RWPE2 (cell line): ENCODE measurements at places on chromosomes 7 and 10.

GRCh38 chr10:9833942-9834341 lies 1183.7 kb upstream of the CELF2 start:
- H3K27me3 ChIP-seq: no peaks in the 10 kb centered on the region
- H3K36me3 ChIP-seq: no peaks in the 10 kb centered on the region
- DNase-seq: no peak
- H3K27ac ChIP-seq: no peak overlapping the region
- H3K4me3 ChIP-seq: no peak overlapping the region
- H3K4me1 ChIP-seq: no peaks in the 10 kb centered on the region

DNA sequence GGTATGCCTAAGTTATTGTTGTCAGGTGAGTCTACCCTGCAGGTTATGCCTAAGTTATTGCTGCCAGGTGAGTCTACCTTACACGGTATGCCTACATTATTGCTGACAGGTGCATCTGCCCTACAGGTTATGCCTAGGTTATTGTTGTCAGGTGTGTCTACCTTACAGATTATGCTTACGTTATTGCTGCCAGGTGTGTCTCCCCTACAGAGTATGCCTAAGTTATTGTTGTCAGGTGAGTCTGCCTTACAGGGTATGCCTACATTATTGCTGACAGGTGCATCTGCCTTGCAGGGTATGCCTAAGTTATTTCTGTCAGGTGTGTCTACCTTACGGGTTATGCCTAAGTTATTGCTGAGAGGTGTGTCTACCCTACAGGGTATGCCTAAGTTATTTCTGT lies 64.2 kb downstream of the AKR1C4 start:
- no peak overlapping the region for H3K27ac ChIP-seq
- no peak for DNase-seq
- no peaks in the 10 kb centered on the region for H3K4me1 ChIP-seq
- no peaks in the 10 kb centered on the region for H3K27me3 ChIP-seq
- no peaks in the 10 kb centered on the region for H3K36me3 ChIP-seq
- H3K4me3 ChIP-seq: no peak overlapping the region

GRCh38 chr10:88528201-88528600 lies 54.9 kb downstream of the RNLS start:
- no peaks in the 10 kb centered on the region for H3K27me3 ChIP-seq
- no peaks in the 10 kb centered on the region for H3K36me3 ChIP-seq
- no peak overlapping the region for H3K4me3 ChIP-seq
- H3K27ac ChIP-seq: no peak overlapping the region

- DNase-seq: no peak
- H3K4me3 ChIP-seq: peak overlapping the region; percentile 9
- H3K36me3 ChIP-seq: no peaks in the 10 kb centered on the region
- no peaks in the 10 kb centered on the region for H3K4me1 ChIP-seq
These were observed 27.9 kb upstream of the GATA3 start for GRCh38 chr10:8026349-8027259.

DNA sequence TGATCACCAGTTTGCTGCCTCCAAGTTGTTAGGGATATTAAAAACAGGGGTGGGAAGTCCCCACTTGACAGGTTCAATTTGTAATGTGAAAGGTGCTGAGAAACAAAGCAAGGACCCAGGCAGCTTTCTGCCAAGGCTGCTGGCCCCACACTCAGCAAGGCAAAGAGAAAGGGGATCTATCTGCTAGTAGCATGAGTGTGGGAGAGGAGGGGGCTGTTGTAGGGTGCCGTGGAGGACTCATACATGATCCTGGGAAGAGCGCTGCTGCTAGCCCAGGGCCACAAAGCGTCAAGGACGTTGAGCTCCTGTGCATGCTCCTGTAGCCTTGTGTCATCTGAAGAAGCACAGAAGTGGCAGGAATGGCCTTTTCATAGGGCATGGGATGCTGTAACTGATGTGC lies 96.5 kb upstream of the INSYN2A start:
- DNase-seq: no peak
- no peaks in the 10 kb centered on the region; the same call in 1 of the 2 replicates for H3K36me3 ChIP-seq
- H3K4me1 ChIP-seq: no peaks in the 10 kb centered on the region
- no peaks in the 10 kb centered on the region for H3K27me3 ChIP-seq
- H3K27ac ChIP-seq: no peak overlapping the region
- no peak overlapping the region for H3K4me3 ChIP-seq

DNA sequence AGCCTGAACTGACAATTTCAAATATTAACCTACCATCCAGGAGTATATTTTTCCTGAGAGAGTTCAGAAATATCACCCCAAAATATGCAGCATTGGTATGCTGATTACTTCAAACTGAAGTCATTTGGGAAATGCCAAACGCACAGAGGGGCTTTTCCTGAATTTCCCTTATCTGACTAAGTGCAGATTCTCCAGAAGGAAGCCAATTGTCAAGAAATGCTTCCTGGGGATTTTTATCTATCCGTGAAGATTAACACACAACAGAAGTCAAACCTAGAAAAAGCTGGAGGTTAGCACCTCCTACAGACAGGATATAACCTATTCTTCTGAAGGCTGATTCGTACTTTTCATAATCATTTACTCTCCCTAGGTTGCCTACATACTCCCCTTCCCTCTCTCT lies 91.0 kb downstream of the AKR1D1 start:
- no peak for DNase-seq
- no peaks in the 10 kb centered on the region for H3K36me3 ChIP-seq
- H3K4me1 ChIP-seq: no peaks in the 10 kb centered on the region
- H3K4me3 ChIP-seq: no peak overlapping the region

GRCh38 chr7:150326657-150327268 lies 3.4 kb upstream of the ACTR3C start:
- H3K27me3 ChIP-seq: no peaks in the 10 kb centered on the region
- peaks cover 30% of the 10 kb centered on the region for H3K36me3 ChIP-seq
- H3K27ac ChIP-seq: no peak overlapping the region
- no peak for DNase-seq

GRCh38 chr7:76037310-76037709 lies 10.5 kb downstream of the STYXL1 start:
- H3K27ac ChIP-seq: no peak overlapping the region
- H3K4me1 ChIP-seq: no peaks in the 10 kb centered on the region
- H3K4me3 ChIP-seq: no peak overlapping the region
- no peak for DNase-seq

DNA sequence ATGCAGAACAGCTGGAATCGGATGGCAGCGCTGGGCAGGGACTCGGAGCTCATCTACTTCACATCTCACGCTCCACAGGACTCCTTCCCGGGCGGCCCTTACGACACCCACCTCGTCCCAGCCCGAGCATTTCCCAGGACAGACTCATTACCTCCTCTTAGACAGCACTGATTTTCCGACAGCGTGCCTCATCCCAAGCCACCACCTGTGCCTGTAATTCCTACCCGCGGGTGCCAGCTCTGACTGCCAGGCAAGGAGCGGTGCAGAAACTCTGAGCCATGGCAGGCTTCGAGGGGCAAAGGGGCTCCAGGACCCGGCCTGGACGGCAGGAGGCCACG lies 25.6 kb downstream of the GPER1 start:
- no peaks in the 10 kb centered on the region for H3K4me1 ChIP-seq
- no peak overlapping the region for H3K4me3 ChIP-seq
- H3K27ac ChIP-seq: no peak overlapping the region
- DNase-seq: no peak
- no peaks in the 10 kb centered on the region for H3K27me3 ChIP-seq

- no peaks in the 10 kb centered on the region for H3K27me3 ChIP-seq
- H3K27ac ChIP-seq: no peak overlapping the region
- no peak for DNase-seq
- no peak overlapping the region for H3K4me3 ChIP-seq
These were observed 139.2 kb downstream of the TEX36 start for GRCh38 chr10:125543796-125544195.

DNA sequence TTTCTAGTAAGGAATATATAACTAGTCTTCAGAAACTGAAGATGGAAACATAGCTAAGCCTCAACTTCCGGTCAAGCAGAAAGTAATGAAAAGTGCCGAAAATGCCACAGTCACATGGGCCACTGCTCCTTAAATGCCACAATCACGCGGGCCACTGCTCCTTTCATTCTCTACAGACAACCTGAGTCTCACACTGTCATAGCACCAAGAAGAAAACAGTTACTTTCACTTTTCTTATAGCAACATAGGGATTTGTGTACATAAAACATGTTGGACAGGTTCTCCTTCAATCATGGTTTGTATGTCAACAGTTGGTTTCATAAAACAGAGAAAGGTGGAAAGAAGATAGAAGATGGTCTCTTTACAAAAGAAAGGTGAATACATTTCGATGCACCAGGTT lies 48.6 kb upstream of the NOBOX start:
- no peaks in the 10 kb centered on the region for H3K36me3 ChIP-seq
- no peaks in the 10 kb centered on the region for H3K4me1 ChIP-seq
- no peak for DNase-seq
- no peak overlapping the region for H3K4me3 ChIP-seq
- no peak overlapping the region for H3K27ac ChIP-seq

DNA sequence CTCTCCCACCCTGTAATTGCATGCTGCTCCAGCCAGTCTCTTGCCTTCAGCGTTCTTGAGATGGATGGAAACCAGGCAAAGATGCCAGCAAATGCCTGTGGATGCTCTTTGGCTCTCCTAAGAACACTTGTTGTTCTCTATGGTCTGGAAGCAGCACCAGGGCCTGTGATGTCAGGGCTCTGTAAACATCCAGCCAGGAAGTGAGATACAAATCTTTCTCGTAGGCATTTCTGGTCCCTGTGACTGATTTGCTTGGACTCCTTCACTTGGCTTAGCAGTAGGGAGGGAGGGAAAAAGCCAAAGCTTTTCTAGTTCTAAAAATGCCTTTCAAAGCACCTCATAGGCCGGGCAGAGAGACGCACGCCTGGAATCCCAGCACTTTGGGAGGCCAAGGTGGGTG lies 201.3 kb downstream of the REEP3 start:
- H3K4me1 ChIP-seq: peaks cover 9% of the 10 kb centered on the region
- H3K4me3 ChIP-seq: no peak overlapping the region
- H3K27me3 ChIP-seq: no peaks in the 10 kb centered on the region
- no peak overlapping the region for H3K27ac ChIP-seq

GRCh38 chr10:103814626-103815370 lies 40.6 kb downstream of the SH3PXD2A start:
- H3K27me3 ChIP-seq: no peaks in the 10 kb centered on the region
- H3K4me1 ChIP-seq: no peaks in the 10 kb centered on the region
- peaks cover 31% of the 10 kb centered on the region for H3K36me3 ChIP-seq
- H3K4me3 ChIP-seq: no peak overlapping the region
- no peak overlapping the region for H3K27ac ChIP-seq
- DNase-seq: no peak

DNA sequence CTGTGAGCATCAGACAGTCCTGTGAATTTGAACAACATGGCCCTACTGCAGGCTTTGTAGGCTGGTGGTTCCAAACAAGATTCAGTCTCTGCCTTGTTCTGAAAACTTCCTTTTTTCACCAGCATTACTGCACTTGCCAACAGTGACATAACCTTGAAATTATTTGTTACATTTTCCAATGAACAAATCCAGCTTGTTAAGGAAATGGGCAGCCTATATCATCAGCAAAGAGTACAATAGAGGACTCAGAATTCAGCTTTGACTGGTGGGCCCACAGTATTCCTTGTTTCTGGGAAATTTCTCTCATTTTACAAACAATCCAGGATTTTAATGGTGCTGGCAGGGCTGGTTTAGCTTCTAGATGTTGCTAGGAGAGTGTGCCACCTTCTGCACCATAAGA lies 703.7 kb upstream of the FZD8 start:
- H3K27ac ChIP-seq: no peak overlapping the region
- no peak for DNase-seq
- H3K4me1 ChIP-seq: peaks cover 5% of the 10 kb centered on the region
- H3K4me3 ChIP-seq: no peak overlapping the region
- H3K36me3 ChIP-seq: no peaks in the 10 kb centered on the region

DNA sequence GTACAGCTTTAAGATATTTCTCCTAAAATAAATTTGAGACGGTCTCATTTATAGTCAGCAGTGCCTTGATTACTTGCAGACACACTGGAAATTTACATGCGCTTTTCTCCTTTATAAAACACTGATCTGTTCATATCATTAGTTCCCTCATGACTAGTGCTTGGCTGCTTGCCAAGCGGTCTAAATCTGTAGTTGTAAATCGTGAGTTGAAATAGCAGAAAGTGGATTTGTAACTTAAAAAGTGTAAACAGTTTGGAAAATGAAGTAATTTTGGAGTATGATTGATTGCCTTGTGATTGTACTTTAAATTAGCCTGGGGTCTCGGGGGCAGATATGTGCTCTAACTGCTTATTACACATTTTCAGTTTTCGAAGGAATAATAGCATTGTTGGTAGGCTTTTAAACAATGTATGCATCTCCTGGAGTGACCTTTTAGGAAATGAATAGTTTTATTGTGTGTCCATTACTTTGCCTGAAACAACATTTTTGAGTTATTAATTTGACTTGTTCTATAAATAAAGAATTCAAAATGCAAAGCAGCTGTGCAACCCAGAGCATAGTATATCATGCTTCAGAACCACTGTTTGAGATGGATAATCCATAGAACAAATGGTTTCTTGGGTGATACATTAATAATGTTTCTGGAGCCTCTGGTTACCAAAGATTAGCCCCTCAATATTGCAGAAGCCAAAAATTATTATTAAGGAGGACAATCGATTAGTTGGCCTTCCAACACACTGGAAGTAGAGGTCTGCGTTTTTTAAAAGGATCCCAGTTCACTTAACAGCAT lies 73.3 kb downstream of the ARID5B start:
- H3K27me3 ChIP-seq: no peaks in the 10 kb centered on the region
- peaks cover 27% of the 10 kb centered on the region for H3K4me1 ChIP-seq
- no peak overlapping the region for H3K4me3 ChIP-seq
- no peaks in the 10 kb centered on the region for H3K36me3 ChIP-seq
- H3K27ac ChIP-seq: no peak overlapping the region
